ENCODE measurements at places on chromosomes 5 and 9. TPM values are rescaled to one million over a fixed set of nuclear protein-coding genes. Genes with fewer than 3 reads are reported as not detected.

The AHRR gene
- 1.4 TPM for total RNA-seq

The ADGRD2 gene
- total RNA-seq = not detected

The SHC3 gene
- 0.96 TPM for total RNA-seq

The HAND1 gene
- 26.2 TPM for total RNA-seq

The GABRA6 gene
- total RNA-seq = not detected

The SH3PXD2B gene
- 5.2 TPM for total RNA-seq

The SKP2 gene
- total RNA-seq = 4.6 TPM

DNA sequence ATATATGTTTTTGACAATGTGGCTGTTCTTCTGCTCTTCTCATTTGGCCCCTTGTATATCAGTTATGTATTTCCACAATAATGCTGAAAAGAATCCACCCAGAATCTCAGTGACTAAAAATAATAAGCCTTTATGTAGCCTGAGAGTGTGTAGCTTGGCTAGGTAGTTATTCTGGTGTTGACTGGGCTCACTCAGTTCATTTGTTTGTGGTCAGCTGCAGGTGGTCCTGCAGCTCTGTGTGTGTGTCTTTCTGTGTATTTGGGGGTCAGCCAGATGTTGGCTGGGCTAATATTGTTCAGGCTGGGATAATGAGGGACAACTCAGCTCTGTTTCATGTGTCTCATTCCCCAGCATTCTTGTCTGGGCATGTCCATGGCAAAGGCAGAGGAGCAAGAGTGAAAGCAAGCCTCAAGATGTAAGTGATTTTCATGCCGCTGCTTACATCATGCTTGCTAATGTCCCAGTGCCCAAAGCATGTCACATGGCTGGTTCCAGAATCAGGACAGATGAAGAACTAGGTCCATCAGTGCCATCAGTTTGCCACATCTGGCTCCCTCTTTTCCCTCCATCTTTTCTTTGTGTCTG lies 162.8 kb downstream of the KCTD16 start:
- no peak for DNase-seq

GRCh38 chr9:2125906-2126305 lies 110.8 kb downstream of the SMARCA2 start:
- no peak for DNase-seq

GRCh38 chr9:35306283-35306682 lies 144.5 kb downstream of the UNC13B start:
- DNase-seq = no peak

GRCh38 chr9:98602839-98603500 lies 105.8 kb downstream of the GABBR2 start:
- DNase-seq = no peak

GRCh38 chr9:105921057-105921726 lies 226.9 kb downstream of the TMEM38B start:
- no peak for DNase-seq

- DNase-seq = no peak
These were observed 382.9 kb downstream of the TMEM232 start for GRCh38 chr5:110343616-110344015.

GRCh38 chr5:164680812-164681520 lies 1175.5 kb downstream of the MAT2B start:
- DNase-seq = no peak

GRCh38 chr9:78239506-78239905 lies 3.6 kb downstream of the CEP78 start:
- DNase-seq = no peak

GRCh38 chr9:110605565-110605964 lies 26.0 kb upstream of the SVEP1 start:
- DNase-seq = no peak

All from left ventricle myocardium inferior (tissue), 1 donor.